Daoy (cell line): ENCODE measurements at places on chromosomes 2 and 18. TPM values are rescaled to one million over a fixed set of nuclear protein-coding genes. Genes with fewer than 3 reads are reported as not detected.

- DNase-seq, result no peak
Measured at GRCh38 chr2:173903601-173904394, 61.4 kb downstream of the SP3 start.

GRCh38 chr18:79902640-79903039, 48.8 kb downstream of the SLC66A2 start:
- no peak for DNase-seq

- no peak for DNase-seq
Measured at GRCh38 chr2:175903384-175903936, 98.6 kb downstream of the LNPK start.

GRCh38 chr2:105822186-105822585, 77.5 kb downstream of the NCK2 start:
- DNase-seq, result no peak

GRCh38 chr2:172087780-172088244, 2.5 kb downstream of the DLX1 start:
- no peak for DNase-seq

DNA sequence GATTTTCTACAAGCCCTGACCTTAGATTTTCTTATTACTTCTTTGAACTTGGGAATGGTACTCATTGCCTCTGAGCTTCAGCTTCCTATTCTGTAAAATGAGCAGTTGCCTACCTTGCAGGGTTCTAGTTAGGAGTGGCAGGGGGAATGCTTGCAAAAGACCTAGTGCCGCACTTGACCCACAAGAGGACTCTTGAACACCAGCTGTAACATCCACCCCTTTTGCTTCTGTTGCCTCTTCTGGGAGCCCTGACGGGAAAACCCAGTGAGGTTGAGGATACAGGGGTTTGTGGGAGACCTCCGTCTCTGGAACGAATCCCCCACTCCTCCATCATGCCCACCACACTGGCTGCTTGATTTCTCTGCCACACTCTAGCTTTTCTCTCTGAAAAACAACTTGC, 27.1 kb upstream of the LBH start:
- no peak for DNase-seq

The SPATS2L gene
- 64.1 and 66.2 TPM in 2 replicates for total RNA-seq

The QPCT gene
- total RNA-seq, result 27.8 and 42.6 TPM in 2 replicates

The PLEKHH2 gene
- 0.51 and 1.2 TPM in 2 replicates for total RNA-seq

- no peak for DNase-seq
Measured at GRCh38 chr2:33246432-33246831, 230.0 kb upstream of the RASGRP3 start.

- DNase-seq, result no peak
Measured at GRCh38 chr2:28475088-28475595, 20.7 kb upstream of the PLB1 start.

GRCh38 chr2:168662651-168663208, 139.7 kb upstream of the NOSTRIN start:
- no peak for DNase-seq

DNA sequence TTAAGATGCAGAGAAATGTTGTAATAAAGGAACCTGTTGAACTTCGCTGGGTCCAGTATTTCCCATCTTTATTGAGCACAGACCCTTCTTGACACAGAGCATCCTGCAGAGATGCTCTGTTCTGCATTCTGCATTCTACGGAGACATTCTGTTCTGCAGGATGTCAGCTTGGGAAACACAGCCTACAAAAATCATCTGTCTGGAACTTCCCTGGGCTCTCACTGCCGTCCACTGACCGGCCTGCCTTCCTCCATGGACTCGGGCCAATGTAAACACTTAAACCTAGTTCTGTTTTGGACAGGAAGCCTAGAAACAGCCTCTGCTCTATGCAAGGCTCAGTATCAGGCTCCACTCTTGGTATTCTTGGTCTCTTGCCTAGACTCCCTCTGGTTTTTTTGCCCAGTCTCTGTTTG, 90.0 kb upstream of the PPP1CB start:
- DNase-seq, result peak; percentile 83

DNA sequence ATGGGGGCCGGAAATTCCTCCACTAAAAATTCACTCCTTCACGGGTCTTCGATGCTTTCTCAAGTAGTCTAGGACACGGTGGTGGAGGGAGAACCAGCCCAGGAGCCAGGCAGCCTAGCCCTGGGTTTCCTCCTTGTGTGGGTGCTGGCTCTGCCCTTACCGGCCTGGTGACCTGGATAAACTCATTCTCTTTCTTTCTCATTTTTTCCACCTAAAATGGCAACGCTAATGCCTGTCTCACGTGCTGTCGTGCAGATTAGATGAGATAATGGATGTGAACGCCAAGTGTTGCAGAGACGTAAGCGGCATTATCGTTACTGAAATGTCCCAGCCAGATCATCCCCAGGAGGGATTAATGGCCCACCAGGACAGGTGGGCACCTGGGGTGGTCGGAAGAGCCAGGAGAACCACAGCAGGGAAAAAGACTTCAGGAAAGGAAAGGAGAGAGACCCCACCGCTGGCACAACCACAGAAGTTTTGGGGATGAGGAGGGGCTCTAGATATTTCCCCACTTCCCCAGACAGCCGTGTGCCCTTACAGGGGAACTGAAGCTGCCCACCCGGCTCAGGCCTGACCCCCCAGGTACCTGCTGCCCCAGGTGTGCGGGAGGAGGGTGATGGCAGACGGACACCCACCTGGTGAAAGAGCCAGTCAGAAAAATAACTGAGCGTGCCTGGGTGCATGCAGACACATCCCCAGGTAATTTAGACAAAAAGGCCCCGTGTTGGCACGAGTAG, 100.8 kb upstream of the ASAP2 start:
- DNase-seq, result no peak

GRCh38 chr18:6604573-6604941, 125.0 kb upstream of the ARHGAP28 start:
- DNase-seq, result no peak
